Stimulated activated CD4-positive, alpha-beta T cell treated with anti-CD3 and anti-CD28 coated beads, TNF-alpha, amount 100 ng/mL, for 48 hours (primary cell): ENCODE measurements at places on chromosomes 3 and 15.

DNA sequence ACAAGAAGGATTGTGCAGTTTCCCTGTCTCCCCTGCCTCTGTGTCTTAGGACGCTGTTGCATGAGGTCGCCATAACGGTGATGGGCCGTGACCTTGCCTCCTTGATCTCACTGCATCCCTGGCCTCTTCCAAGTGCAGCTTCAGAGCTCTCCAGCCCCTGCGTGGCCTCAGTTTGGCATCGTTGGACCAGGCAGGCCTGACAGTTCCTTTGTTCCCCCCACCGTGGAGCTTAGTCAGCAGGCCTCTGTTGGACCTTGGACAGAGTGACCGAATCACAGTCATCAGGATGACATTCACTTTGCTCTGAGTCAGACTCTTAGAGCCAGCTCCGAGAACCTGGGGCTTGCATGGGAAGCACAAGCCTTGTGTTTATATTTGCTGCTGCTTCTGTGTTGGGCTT lies 139.4 kb downstream of the OPA1 start:
- no peak for DNase-seq

DNA sequence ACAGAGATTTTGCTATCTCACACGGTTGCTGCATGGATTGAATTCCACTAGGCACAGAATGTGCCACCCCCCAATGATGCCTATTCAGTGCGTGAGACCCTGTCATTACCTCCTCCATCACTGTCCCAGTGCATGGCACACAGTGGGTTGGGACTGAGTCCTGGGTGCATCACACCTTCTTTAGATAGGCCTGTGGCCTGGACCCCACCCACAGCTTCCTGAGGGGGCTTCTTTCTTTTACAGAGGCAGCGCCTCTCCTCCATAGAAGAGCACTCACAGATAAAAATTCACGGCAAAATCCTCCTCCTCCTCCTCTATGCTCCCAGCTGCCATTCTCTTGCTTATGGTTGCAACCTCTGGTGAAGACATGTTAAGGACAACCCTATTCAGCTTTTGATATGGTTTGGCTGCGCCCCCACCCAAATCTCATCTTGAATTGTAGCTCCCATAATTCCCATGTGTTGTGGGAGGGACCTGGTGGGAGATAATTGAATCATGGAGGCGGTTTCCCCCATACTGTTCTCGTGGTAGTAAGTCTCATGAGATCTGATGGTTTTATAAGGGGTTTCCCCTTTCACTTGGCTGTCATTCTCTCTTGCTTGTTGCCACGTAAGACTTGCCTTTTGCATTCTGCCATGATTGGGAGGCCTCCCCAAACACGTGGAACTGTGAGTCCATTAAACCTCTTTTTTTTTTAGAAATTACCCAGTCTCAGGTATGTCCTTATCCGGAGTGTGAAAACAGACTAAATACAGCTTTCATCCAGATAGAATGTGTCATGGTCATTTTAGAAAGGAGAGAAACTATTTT lies 147.6 kb downstream of the KLF13 start:
- no peak for DNase-seq

- DNase-seq: no peak
Observed at GRCh38 chr15:40593165-40593564, 884 bp upstream of the KNL1 start.

DNA sequence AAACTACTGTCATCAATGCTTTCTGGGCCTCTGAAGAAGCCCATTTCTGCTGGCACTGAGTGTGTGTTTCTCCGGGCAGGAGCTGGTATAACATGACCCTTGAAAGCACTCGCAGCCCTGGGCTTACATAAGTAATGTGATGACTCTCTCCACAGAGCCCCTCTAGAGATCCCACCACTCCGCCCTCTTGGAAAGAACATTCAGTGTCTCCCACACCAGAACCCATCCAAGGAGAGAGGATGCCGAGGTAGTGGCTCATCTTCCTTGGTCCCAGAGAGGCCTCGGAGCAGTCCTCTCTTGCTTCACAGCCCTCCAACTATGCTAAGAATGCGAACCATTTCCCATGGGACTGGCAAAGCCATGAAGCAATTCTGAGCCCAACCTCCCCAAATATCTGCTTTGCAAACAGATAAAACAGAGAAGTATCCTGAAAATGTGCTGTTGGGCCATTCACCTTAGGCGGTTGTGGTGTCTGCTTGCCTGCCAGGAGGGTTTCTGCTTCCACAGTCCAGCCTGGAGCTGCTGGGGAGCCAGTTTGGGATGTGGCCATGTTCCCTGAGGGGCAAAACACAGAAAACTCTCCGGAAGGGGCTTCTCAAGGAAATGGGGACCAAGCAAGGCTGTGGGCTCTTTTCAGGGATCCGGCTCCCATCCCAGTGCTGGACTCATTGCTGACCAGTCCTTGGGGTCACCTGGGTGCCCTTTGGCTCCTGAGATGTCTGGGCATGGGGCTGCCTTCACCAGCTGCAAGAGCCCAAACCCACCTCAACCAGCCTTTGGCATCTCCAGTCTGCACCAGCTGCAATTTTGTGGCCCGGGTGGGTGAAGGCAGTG lies 47.3 kb downstream of the AMOTL2 start:
- DNase-seq: no peak

GRCh38 chr3:23685541-23686258 lies 120.1 kb upstream of the UBE2E1 start:
- peak; percentile 4 for DNase-seq

GRCh38 chr3:33581666-33582065 lies 136.4 kb downstream of the CLASP2 start:
- DNase-seq: no peak

DNA sequence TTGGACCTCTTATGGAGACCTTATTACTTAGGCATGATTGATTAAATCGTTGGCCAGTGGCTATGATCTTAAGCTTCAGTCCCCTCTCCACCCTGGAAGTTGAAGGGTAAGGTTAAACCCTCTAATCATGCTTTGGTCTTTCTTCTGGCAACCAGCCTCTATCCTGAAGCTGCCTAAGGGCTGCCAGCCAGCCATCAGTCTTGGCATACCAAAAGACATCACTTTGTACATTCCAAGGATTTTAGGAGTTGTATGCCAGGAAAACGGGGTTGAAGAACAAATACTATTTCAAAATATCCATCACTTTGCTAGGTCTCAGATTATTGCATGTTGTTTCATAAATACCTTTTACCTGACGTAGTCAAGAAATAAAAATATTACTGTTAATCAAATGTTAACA lies 28.9 kb downstream of the UBE2E2 start:
- DNase-seq: no peak

DNA sequence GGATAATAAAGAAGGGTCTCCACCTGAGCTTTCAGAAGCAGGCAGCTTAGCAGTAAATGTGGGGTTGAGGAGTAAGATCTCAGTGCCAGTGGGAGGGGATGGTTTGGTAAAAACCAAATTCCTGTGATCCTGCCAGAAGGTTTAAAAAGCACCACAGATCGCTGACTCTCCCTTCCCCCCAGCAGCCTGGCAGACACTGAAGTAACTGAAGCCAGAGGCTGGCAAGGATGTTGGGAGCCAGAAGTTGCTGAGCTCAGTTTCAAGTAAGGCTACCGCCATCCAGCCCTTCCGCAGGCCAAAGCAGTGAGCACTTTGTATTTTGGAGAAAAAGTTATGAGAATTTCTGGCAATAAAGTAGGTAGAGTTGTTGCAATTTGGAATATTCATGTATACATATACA lies 246.4 kb downstream of the ZNF621 start:
- DNase-seq: no peak

GRCh38 chr15:65805019-65805745 lies 13.1 kb upstream of the DENND4A start:
- DNase-seq: no peak

DNA sequence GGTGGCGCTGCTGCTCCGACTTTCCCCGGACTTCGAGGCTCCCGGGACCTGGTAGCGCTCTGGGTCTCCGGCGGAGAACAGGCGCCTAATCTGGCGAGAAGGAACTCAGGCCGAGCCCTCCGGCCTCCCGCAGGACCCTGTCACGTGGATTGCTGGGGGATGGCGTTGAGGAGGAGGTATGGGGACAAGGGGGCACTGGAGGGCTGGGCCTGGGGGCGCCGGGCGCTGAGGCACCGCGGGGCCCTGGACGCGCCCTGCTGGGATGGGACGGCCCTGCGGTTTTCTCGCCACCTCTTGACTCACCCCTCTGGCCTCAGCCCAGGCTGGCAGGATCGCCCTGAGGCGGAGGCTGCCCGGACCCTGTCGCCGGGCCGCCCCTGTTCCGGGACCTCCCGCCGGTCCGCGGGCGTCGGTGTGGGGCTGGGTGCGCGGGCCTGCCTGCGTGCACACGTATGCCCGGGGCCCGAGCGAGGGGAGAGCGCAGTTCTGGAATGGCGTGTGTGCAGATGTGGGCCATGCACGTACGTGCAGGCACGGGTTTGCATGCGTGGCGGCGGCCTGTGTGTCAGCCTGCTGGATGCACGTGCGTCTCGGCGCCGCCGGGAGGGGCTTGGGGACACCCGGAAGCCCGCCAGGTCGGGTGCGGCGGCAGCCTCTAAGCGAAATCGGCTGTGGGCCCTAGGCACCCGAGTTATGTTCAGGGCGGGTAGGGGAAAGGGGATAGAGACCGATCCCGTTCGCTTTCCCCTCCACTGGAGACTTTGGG lies 752 bp downstream of the C15orf39 start:
- peak; percentile 62 for DNase-seq

- DNase-seq: no peak
Observed at GRCh38 chr3:3778641-3779270, 20.5 kb upstream of the LRRN1 start.

- DNase-seq: no peak
Observed at GRCh38 chr15:73879426-73879825, 6.1 kb downstream of the TBC1D21 start.

GRCh38 chr3:26799679-26800317 lies 177.2 kb downstream of the LRRC3B start:
- DNase-seq: no peak

- DNase-seq: no peak
Observed at GRCh38 chr3:65170390-65171042, 482.7 kb upstream of the ADAMTS9 start.

DNA sequence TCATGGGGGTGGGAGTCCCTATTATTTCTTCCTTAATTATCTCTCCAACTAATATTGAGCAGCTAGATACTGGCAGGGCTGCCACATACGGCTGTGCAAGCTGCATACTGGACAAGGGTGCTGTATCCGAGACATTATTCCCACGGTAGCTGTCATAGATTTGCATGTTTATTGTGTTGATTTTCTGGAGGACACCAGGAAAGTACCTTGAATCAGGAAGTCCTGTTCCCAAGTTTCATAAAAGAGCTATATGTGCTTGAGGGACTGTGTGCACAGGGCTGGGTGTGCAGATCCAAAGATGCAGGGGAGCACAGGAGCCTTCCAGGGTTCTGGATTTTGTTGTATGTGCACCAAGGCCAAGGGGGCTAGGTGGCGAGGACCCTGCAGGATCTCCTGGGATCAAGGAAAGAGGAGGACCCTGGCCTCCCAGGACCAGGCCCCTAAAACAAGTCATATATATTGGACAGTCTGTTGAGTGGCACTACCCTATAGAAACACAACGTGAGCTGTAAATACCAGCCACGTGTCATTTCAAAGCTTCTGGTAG lies 119.2 kb upstream of the ALDH1A3 start:
- no peak for DNase-seq

- no peak for DNase-seq
Observed at GRCh38 chr15:101217446-101217845, 34.4 kb downstream of the CHSY1 start.

- DNase-seq: no peak
Observed at GRCh38 chr15:60975218-60975617, 253.9 kb downstream of the RORA start.

- DNase-seq: no peak
Observed at GRCh38 chr3:194446172-194446571, 40.6 kb downstream of the ATP13A3 start.

DNA sequence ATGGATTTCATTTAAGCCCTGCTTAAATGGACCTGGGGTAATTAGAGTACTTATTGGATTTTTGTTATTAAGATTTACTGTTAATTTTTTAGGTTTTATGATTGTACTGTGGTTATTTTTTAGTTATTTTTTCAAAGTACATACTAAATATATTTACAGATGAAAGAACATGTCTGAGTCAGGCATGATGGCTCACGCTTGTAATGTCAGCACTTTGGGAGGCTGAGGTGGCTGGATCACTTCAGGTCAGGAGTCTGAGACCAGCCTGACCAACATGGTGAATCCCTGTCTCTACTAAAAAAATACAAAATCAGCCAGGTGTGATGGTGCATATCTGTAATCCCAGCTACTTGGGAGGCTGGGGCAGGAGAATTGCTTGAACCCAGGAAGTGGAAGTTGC lies 16.2 kb upstream of the RPL24 start:
- DNase-seq: no peak

DNA sequence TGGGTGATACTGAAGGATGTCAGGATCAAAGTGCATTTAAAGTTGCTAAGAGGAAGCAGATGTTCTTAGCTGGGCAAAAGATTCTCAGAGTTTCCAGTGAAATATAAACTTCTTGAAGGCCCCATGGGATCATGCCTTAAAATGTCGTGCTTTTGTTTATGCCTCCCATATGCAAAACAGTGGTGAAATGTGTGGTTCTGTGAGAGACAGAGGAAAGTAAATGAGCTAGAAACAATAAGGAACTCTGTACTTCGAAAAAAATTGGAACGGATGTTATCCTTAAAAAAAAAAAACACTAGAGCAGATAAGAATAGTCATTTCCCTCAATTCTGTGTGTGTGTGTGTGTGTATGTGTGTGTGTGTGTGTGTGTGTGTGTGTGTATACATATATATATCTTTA lies 497.0 kb upstream of the TBL1XR1 start:
- no peak for DNase-seq

DNA sequence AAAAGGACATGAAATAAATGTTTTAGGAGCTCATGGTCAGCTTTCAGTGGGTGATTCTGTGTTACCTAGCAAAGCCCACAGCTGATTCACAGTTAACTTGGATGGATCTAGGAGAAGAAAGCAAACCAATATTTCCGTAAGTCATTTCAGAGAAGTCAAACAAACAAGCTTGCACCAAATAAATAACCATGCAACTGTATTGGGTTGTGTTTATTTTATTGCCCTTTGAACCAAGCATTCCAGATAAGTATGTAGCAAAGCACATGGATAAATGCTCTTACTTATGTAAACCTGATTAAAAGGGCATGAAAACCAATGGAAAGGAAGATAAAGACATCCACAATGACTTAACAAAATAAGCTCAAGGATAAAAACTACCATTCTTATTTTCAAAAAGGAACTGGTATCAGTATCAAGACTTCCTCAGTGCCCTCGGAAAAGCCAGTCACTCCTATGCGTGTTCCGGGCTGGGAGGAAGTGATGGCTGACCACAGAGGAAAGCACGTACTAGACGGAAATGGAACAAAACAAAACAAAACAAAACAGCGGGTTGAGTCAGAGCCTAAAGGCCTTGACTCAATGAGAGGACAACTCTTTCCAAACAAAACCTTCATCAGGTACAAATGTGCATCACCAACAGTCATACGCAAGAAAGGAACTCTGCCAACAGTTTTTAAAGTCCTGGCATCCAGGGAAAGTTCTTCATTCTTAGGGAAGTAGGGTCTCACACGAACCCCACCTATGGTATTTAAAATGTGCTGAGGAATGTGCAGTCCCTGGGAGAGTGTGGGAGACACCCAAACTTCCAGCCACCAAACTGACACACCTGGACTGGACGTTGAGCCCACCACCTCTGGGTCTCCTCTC lies 103.3 kb downstream of the SNRK start:
- DNase-seq: peak; percentile 63

GRCh38 chr3:108091498-108092250 lies 843 bp upstream of the CD47 start:
- DNase-seq: no peak

GRCh38 chr3:136197159-136197793 lies 1.1 kb upstream of the MSL2 start:
- DNase-seq: no peak
